SHP77 treated with DMSO at 0.1 percent for 48 hours (cell line): ENCODE measurements at places on chromosomes 2 and 18.

DNA sequence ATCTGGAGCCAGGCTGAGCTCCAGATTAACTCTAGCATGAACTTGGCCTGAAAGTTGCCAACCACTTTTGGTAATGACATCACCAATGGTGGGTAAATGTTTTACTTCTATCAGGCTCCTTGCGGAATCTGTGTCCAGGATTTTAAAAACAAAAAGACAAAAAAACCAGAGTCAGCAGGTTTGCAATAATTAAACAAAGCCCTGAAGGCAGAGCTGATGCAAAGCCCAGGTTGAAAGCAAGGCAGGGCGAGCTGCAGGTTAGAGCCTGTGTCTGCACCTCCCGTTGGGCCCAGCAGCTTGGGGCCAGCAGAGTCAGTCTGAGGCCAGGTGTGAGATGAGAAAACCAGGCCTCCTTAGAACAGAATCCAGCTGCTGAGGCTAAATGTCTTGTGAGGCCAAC, 29.1 kb upstream of the ALK start:
- DNase-seq: no peak

- no peak for DNase-seq
Measured at GRCh38 chr2:235165136-235165535, 213.3 kb downstream of the SH3BP4 start.

GRCh38 chr2:161999321-161999720, 74.7 kb downstream of the DPP4 start:
- no peak for DNase-seq

DNA sequence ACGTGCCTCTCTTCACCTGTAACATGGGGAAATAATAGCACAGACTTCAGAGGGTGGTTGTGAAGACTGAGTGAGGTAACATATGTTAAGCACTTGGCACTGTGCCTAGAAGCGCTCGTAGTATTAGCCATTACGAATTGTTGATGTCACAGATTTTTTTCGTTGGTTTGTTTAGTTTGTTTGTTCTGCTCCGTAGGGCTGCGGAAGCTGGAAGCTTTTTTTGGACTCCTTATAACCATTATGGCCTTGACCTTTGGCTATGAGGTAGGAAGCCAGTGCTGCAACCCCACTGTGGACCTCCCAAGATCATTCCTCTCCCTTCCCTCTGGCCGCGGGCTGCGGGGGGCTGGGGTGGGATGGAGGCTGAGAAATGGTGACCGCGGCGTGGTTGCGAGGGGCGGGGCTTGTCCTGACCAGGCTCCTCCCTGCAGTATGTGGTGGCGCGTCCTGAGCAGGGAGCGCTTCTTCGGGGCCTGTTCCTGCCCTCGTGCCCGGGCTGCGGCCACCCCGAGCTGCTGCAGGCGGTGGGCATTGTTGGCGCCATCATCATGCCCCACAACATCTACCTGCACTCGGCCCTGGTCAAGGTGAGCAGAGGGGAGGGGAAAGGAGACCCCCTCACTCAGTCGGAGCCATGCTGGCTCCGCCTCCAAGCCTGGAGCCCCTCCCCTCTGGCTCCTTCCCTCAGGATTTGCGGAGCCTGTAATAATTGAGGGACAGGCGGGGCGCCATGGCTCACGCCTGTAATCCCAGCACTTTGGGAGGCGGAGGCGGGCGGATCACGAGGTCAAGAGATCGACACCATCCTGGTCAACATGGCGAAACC, 5.5 kb downstream of the SLC11A1 start:
- peak; percentile 46 for DNase-seq

GRCh38 chr2:108588070-108588668, 53.9 kb downstream of the LIMS1 start:
- DNase-seq: no peak

GRCh38 chr2:230010501-230010900, 58.2 kb downstream of the SLC16A14 start:
- no peak for DNase-seq

GRCh38 chr2:71716697-71717624, 263.6 kb downstream of the DYSF start:
- no peak for DNase-seq

DNA sequence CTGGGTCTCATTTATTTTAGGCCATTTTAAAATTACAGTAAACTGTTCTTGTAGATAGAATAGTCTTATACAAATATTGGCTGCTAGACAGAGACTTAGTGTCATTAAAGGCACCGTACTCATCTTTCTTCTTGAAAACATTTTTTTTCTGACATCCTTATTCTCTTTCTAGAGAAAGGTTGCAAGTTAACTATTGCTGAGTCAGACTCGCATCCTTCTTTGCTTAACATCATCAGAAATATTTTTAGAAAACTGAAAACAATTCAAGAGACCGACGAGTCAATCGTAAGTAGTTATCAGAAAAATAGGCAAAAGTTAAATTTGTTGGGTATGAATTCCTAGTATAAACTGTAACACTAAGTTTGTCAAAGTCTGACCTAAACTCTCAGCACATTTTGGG, 72.2 kb downstream of the HNMT start:
- DNase-seq: no peak

DNA sequence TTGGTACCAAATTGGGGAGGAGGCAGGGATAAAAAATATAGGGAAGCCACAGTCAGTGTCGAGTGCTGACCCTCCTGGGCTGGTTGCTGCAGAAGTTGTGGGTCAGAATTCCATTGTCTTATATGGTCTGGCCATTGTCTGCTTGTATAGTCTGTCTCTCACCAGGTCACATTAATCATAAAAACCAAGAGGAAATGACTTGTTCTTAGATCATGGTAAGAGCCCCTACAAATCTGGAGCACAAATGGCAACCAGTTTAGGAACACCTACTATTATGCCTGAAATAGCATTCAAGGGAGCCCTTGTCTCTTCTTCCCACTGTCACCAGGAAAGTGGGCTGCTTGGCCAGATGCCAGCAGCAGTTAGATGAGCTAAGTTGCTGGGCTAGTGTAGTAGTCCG, 119.7 kb upstream of the RMP24 start:
- no peak for DNase-seq

- no peak for DNase-seq
Measured at GRCh38 chr18:63158676-63159291, 160.8 kb downstream of the BCL2 start.

DNA sequence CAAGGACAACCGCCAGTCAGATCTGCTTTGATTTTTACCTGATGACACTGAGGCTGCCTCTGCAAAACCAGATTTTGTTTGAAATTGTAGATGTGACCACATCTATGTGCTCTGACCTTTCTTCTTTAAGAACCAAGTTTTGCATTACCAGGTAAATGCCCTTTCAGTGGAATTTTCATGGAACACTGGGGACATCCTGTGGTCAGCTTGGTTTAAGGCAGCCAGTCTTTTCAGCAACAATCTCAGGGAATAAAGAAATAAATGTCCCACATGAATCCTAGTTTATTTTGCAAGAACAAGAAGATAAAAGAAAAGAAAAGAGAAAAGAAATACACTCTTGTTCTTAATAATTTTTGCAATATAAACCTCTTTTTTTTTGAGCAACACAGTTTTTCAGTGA, 90.6 kb downstream of the POU3F3 start:
- no peak for DNase-seq

GRCh38 chr2:127740665-127741288, 39.5 kb downstream of the SFT2D3 start:
- DNase-seq: no peak

- no peak for DNase-seq
Measured at GRCh38 chr2:105573910-105574655, 170.6 kb upstream of the NCK2 start.

DNA sequence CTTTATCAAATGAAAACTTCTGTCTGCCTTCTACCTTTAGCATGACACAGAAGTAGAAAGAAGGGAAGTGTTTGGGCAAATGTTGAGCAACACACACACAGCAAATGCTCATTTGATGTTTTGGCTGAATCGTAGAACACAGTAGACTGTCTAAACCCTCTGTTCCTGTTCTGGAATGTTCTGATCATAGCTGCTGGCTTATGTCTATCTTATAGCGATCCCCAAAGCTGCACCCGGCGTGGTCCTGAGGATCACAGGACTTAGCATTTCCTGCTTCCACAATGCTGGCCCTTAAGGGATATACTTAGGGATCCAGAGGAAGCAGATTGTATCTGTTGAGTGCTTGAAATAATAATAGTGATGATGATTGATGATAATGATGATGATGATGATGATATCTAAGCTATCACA, 15.2 kb downstream of the GNLY start:
- DNase-seq: no peak

DNA sequence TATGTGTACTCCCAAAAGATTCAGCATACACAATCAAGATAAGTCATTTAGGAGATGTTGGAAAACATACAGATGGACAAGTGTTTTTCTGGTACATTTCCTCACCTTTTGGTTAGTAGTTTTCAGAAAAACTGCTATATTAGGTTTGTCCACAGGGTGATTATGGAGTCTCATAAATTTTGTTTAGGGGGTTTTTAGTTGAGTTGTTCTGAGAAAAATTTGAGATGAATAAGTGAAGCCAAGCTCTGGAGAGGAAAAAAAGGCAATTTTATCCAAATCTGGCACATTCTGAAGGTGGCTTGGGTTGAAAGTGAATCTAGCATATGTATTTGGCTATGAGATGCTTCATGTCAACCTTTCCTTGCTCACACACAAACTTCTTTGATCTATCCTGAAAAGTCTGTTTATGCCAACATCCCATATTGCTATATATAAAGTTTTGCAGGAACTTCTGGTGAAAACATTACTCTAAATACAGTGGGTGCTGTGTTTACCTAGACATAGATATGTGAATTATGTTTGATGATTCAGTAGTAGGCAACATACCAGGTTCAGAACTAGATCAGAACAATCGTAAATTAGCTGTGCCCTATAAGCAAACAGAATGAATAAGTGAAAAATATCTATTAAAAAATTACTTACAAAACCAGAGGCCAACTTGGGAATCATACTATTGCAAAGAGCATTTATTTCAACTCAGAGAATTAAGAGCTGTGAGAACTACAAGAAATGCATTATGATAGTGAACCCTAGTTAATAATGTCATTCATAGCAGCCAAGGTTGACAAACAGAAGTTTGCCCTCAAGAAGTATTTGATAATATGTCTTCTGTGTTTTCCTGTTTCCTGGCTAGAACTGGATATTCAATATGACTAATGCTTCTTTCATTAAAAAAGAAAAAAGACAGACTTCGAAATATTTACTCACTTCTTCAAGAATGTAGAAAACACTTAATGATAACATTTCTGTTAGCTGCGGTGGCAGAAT, 552.0 kb downstream of the IRS1 start:
- DNase-seq: no peak

DNA sequence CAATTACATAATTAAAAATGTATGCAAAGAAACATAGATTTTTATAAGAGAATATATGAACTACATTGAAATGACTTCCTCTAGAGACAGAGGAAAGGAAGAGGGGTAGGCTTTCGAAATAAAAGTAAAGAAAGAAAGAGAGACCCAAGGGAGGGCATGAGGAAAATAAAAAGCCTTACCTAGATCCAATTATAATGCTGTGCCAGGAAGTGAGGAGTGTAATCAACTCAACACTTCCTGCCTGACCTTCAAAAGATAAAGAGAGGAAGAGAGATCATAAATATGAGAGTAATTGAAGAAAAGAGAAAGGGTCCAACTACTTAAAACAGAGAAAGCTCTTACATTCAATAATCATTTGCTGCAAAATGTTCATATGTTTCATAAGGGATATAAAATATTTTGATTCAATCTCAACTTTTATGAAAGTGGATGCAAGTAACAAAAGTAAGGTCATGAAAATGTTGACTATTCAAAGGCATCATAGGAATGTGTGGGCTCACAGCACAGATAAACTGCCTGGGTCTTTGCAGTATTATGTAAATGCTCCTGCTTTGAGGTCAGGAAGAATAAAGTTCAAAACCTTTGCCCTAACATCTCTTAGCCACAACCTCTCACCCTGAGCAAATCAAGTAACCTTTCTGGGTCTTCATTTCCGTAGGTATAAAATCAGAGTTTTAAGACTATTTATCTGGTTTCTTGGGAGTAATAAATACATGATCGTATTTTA, 1237.7 kb downstream of the LRP1B start:
- DNase-seq: no peak

DNA sequence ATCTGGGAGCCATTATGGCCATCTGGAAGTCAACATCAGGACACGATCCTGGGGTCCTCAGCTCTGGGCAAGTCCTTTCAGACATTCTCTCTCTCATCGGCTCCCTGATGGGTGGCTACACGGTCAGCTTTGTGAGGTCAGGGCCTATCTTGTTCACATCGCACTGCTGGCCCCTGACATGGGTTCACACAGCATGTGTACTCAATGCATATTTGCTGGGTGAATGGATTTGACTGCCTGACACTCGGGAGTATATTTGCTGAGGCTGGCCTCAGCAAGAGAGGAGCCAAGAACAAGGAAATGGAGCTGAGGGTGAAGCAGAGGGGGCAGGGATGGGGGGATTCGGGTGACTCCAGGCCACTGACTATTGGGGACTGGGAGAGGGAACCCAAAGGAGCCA, 50.5 kb downstream of the SLC4A5 start:
- DNase-seq: no peak

DNA sequence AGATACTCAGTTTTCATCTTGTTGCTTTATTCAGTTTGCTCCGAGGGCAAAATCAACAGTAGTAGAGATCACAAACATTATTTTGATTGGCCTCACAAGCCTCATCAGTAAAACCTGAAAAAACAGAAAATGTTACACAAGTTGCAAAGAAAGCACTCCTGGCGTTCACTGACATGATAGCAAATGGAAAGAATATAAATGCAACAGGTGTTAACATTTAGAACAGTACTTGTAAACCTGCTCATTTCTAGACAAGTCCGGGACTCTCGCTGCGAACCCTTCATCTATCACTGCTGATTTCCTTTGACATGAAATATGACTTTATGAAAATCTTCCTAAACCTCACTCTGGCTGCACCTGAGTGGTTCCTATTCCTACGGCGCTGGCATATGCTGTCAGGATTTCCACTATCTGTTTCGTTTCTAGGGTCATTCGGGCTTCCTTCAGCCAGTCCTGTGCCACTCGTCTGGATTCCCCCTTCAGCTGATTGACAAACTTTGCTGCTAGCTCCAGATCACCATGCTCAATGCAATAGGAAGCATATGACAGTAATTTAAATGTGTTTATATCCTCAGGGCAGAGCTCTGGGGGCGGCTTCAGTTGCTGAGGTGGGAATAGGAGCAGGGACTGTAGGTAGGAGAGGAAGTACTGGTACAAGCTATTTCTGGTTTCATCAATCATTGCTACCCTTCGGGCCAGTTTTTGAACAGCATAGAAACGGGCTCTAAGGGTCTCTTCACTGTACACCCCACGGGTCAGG, 38.1 kb downstream of the PTCD3 start:
- DNase-seq: no peak

DNA sequence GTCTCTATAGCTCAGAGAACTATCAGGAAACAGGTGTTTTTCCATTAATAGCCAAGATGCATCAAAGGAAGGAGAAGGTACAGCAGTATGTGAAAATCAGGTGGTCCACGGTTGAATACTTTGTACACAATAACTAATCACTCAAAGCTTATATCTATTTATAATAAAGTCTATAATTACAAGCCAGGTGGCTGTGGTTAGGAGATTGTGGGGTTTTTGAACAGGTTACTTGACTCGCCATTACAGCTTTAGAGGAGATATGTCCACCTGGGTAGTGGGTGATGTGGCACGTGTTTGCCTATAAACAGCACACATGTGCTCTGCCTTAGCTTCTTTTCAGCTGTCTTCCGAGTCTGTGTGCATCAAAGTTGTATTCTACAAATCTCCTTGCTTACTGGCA, 892.2 kb upstream of the ZEB2 start:
- no peak for DNase-seq
